GM12865 (cell line): ENCODE measurements at places on chromosomes 7 and 10.

- peak; percentile 2 for DNase-seq
Measured at GRCh38 chr7:91759205-91759863, 121.2 kb downstream of the MTERF1 start.

GRCh38 chr10:130985158-130985753 is 326.3 kb downstream of the TCERG1L start:
- DNase-seq = no peak

DNA sequence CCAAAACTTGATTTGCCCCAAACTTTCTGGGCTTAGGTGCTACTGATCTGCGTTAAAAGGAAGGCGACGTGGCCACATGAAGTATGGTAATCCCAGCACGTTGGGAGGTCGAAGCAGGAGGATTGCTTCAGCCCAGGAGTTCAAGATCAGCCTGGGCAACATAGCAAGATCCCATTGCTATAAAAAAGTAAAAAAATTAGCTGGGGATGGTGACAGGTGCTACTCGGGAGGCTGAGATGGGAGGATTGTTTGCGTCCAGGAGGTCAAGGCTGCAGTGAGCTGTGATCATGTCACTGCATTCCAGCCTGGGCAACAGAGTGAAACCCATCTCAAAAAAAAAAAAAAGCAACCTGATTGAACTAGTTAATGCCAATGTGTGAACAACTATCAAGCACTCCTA is 5.1 kb upstream of the CUL1 start:
- no peak for DNase-seq

GRCh38 chr7:146397141-146397540 is 280.5 kb downstream of the CNTNAP2 start:
- DNase-seq = no peak

GRCh38 chr7:70595370-70595754 is 536.6 kb upstream of the GALNT17 start:
- DNase-seq = no peak

- DNase-seq = peak; percentile 13
Measured at GRCh38 chr7:123054357-123055133, 59.0 kb upstream of the TAS2R16 start.

GRCh38 chr10:15427843-15428414 is 56.8 kb upstream of the FAM171A1 start:
- peak; percentile 5 for DNase-seq

- DNase-seq = no peak
Measured at GRCh38 chr7:84110400-84110799, 84.2 kb downstream of the SEMA3A start.

DNA sequence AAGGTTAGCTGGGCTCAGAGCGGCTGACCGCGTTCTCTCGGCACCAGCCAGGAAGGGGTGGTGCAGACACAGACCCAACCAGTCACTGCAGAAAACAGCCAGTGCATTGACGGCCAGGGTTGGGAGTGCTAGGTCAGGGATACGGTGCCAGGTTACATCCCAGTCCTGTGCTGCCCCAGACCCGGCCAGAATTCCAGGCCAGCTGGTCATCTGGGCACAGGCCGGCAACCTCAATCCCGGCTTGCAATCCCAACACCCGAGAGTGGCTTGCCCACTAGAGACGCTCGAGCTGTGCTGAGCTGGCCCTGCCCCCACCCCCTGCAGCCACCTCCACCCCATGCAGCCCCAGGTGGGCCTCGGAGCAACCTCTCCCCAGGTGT is 3.8 kb downstream of the PRAP1 start:
- no peak for DNase-seq

DNA sequence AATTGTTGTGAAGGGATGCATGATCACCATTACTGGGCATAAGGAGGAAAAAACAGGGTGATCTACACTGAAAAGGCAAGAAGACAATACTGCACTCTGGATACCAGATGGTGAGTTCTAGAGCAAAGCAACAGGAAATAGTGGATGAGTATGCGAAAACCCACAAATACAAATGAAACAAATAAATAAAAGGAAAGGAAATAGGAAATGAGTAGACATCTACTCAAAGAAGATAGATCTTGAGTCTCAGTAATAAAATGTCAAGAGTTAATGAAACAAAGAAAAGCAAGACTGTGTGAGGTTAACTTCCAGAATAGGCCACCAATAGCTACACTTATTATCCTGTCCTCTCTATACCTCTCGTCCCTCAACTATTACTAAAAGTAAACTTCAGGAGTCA is 11.7 kb downstream of the ORC5 start:
- no peak for DNase-seq

DNA sequence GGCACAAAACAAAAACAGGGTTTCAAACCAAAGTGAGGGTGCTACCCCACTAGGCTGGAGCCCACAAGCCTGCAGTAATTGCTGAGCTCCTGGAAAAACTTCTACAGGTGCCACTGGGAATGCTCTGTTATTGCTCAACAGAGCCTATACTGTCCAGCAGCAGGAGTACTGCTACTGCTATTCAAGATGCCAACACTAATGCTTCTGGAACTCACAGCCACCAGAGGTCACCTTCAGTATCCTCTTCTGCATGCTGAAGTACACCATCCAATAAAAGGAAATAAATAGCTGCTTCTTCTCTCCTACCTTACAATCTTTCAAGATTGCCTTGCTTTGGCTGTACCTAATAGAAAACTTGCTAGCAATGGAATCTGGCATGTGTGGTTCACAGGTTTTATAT is 222.0 kb downstream of the LRRN3 start:
- DNase-seq = no peak
